DMS153 (cell line): ENCODE measurements at places on chromosomes 4 and X.

DNA sequence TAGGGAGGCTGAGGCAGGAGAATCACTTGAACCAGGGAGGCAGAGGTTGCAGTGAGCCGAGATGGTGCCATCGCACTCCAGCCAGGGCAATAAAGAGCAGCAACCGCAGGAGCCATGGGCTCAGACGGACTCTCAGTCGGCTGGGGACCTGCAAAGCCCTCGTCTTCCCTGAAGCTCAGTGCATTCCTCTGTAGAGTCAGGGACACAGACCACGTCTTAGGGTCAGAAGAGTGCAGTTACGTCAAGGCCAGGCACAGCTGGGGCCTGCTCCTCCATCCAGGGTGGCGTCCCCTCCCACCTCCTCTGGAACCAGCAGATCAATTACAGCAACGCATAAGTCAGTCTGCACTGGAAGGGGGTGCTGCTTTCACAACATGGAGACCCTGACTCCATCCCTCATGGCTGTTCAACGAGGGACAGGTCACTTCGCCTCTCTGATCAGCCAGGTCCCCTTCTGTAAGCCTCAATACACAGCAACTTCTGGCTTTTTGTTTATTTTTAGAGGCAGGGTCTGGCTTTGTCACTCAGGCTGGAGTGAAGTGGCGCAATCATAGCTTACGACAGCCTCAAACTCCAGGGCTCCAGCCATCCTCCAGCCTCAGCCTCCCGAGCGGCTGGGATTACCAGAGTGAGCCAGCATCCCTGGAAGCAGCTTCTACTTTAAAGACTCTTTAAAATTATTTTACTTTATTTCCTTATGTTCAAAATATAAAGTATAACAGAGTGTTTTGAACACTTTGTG, 76.4 kb downstream of the ZFYVE28 start:
- DNase-seq = no peak

GRCh38 chrX:10176121-10177003, 19.6 kb downstream of the CLCN4 start:
- no peak for DNase-seq

- no peak for DNase-seq
These were observed 18.4 kb downstream of the ZFX start for GRCh38 chrX:24167719-24168472.

- no peak for DNase-seq
These were observed 120.8 kb upstream of the PJA1 start for GRCh38 chrX:69285881-69286564.

GRCh38 chr4:65023081-65023480, 613.8 kb upstream of the TECRL start:
- peak; percentile 22 for DNase-seq

GRCh38 chrX:46755671-46756070, 3.2 kb downstream of the SLC9A7 start:
- no peak for DNase-seq

GRCh38 chr4:53537606-53538005, 53.7 kb downstream of the LNX1 start:
- DNase-seq = no peak

- no peak for DNase-seq
These were observed 69.5 kb downstream of the RRAGB start for GRCh38 chrX:55787063-55787462.

- no peak for DNase-seq
These were observed 5.3 kb upstream of the COMMD8 start for GRCh38 chr4:47468706-47469365.

DNA sequence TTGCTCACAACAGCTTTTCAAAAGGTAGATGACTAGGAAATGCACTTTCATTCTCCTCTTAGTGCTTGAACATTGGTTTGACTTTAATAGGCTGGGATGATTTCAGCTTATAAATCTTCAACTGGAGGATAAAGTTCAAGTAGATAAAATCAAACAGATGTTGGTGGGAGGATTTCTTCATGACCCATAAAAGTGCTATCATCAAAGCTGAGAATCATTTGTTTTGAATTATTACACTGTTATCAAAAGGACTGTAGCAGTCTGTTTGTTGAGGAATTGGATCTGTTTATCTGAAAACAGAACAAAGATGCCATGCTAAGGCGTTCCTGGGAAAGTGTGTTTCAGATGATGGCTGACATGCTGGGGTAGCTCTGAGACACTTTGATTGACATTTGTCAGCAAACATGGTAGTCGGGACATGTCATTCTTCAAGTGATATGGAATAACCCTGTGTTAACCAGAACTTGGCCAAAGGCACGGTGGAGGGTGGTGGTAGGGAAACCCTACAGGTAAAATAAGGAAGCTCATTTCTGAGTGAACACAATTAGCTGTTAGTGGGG, 304.0 kb upstream of the PITX2 start:
- no peak for DNase-seq

GRCh38 chr4:7073526-7074390, 5.9 kb upstream of the GRPEL1 start:
- DNase-seq = peak; percentile 12

GRCh38 chr4:151152028-151152427, 52.6 kb downstream of the RPS3A start:
- DNase-seq = peak; percentile 4

DNA sequence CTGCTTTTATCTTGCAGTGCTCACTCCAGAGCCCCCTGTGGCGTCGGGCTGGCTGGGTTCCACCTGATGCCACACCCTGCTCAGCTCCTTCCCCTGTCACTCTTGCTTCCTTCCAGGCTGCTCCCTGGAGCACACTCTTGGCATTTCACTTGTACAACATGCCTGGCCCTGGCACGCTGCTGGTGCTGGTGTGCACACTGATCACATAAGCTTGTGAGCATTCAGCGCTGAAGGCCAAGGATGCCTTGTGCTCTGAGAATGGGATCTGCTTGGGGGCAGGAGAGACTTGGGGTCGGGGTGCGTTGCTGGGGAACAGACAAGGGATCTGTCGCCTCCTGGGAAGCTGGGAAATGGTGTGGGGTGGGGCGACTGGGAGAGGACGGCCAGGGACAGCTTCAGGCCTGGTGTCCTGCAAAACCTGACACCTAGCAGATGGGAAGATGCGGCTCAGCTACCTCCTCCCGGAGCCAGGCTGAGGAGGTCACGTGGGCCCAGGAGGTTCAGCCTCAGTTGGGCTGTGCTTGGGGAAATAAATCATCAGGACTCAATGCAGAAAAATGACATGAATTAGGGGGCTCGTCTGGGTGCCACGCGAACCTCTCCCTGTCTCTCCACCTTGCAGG, 108.5 kb downstream of the PHKA2 start:
- no peak for DNase-seq

- no peak for DNase-seq
These were observed 7.4 kb upstream of the PGRMC1 start for GRCh38 chrX:119228512-119229252.

DNA sequence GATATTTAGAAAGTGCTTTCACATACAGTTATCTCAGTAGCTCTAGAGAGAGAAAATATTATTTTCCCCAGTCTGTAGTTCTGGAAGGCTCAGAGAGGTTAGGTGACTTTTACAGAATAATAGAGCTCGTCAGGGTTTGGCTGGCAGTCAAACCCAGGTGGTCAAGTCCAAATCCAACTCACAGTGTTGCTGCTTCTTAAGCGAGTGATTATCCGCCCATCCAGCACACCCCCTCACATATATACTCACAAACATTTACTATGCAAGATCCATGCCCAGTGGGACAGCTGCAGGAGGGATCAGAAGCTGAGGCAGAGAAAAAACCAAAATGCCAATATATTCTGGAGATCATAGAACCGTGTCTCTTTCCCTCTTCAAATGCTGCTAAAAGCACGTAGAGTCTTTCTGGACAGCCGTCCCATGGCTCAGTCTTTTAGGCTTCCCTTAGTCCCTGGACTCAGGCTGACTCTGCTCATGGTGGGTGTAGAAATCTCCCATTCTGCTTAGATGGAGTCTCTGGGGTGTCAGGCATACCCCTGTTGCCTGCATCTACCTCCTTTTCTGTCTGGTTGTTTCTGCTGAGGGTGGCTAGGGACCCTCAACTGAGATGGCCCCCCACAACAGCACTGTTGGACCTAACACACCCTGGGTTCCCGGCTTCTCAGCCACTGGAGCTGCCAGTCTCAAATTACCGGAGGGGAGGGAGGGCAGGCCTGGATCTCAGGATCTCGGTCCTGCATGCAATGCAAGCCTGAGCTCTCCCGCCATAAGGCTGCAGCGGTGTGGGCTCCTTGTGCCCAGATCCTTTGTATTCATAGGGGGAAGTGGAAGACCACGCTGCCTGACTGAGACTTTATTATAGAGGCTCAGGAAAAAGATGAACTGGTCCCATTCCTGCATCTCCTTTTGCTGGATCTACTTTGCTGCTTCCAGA, at the start of gene CHRNA9:
CHRNA9 (plus strand) TSS at position 743 of the 934 bp plus-strand sequence; CDS start at position 878, 135 bp downstream.
- no peak for DNase-seq

DNA sequence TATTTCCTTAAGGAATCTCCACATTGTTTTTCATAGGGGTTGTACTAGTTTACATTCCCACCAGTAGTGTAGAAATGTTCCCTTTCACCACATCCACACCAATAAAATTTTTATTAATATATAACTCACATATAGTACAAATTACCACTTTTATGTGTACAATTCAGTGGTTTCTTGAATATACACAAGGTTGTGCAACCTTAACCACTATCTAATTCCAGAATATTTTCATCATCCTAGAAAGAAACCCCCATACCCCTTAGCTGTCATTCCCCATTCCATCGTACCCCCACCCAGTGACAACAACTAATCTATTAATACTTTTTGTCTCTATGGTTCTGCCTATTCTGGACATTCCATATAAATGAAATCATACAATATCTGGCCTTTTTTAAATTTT, 108.3 kb upstream of the USP9X start:
- DNase-seq = no peak

GRCh38 chr4:167614866-167615265, 380.6 kb upstream of the SPOCK3 start:
- DNase-seq = no peak

GRCh38 chr4:180926277-180926676, 1316.9 kb upstream of the TENM3 start:
- DNase-seq = no peak

GRCh38 chr4:1501754-1502500, 95.7 kb upstream of the NKX1-1 start:
- DNase-seq = no peak

DNA sequence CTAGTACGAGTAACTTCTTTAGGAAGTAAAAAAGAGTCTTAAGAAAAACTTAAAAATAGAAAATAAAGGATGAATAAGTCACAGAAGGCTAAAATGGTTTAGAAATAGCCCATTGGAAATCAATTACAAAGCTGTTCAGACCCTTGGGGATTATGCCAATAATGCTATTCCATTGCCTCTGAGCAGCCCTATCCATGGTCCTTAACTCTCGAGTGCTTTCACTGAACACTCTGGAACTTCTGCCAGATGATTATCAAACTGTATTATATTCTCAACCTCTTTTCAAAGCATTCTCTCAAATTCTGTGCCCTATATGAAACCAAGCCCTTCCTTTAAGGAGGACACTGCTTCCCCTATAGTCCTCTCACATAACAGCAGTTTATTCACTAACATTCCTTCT, 17.0 kb downstream of the SLC9B1 start:
- DNase-seq = no peak

GRCh38 chr4:152684007-152684406, 4.2 kb upstream of the TMEM154 start:
- DNase-seq = no peak

GRCh38 chr4:174429701-174430410, 92.4 kb downstream of the HPGD start:
- DNase-seq = no peak

DNA sequence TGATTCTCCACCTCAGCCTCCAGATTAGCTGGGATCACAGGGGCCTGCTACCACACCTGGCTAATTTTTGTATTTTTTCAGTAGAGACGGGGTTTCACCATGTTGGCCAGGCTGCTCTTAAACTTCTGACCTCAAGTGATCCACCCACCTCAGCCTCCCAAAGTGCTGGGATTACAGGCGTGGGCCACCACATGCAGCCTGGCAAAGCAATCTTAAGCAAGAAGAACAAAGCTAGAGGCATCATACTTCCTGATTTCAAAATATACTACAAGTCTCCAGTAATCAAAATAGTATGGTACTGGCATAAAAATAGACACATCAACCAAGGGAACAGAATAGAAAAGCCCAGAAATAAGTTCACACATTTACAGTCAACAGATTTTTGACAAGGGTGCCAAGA, 12.8 kb upstream of the F8A1 start:
- DNase-seq = no peak

- no peak for DNase-seq
These were observed 94.3 kb upstream of the LEF1 start for GRCh38 chr4:108263057-108263456.

- no peak for DNase-seq
These were observed 317.1 kb upstream of the PABPC4L start for GRCh38 chr4:134518574-134519217.

- DNase-seq = no peak
These were observed 86.1 kb downstream of the MAGEC1 start for GRCh38 chrX:141989815-141990214.

GRCh38 chr4:169222761-169223160, 48.0 kb downstream of the SH3RF1 start:
- no peak for DNase-seq

DNA sequence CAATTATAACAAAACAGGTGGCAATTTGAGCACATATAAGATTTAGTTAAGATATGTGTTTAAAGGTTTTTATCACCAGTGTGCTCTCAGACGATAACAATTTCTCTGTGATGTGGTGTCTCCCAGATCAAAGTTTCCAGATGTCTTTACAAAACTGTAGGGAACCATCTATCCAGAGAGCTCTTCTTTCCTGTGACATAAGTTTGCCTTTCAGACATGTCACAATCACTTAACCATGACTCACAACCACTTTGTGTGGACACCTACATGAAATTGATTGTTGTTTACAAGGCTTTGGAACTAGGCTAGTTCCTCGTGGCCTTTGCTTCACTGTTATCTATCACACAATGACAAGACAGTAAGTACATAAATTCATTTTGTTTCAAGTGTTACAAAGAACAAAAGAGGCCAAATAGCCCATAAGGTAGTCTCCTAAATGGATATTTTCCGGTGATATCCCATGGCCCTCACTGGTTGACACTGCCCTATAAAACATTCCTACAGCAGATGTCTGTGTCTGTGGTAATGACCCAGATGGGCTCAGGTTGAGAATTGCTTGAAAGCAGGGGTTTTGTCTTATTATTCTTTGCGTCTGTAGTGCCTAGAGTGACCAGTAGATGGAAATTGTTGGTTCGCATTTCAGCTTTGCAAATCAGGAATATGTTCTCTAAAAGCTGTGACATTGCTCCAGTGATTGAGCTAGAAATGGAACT, 297.8 kb upstream of the FAM241A start:
- DNase-seq = no peak

- peak; percentile 19 for DNase-seq
These were observed 30.9 kb downstream of the RASSF6 start for GRCh38 chr4:73589261-73589847.
